ENCODE measurements at places on chromosomes 7 and 10.

- no peak for DNase-seq
Observed at GRCh38 chr10:35347121-35347562, 10.8 kb downstream of the CCNY start.

GRCh38 chr10:66365686-66366085 lies 560.1 kb upstream of the LRRTM3 start:
- no peak for DNase-seq

DNA sequence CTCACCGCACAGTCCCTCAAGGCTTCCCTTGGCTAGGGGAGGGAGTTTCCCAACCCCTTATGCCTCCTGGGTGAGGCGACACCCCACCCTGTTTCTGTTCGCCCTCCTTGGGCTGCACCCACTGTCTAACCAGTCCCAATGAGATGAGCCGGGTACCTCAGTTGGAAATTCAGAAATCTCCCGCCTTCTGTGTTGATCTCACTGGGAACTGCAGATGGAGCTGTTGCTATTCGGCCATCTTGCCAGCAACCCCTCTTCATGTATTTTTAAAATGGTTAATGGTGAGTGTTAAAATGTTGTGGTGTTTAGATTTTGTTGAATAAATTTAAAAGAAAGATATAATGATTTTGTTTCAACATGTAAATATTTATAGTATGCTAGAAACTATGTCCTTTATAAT lies 22.0 kb downstream of the UMAD1 start:
- DNase-seq: peak; percentile 46

- DNase-seq: no peak
Observed at GRCh38 chr10:66695046-66695445, 230.8 kb upstream of the LRRTM3 start.

DNA sequence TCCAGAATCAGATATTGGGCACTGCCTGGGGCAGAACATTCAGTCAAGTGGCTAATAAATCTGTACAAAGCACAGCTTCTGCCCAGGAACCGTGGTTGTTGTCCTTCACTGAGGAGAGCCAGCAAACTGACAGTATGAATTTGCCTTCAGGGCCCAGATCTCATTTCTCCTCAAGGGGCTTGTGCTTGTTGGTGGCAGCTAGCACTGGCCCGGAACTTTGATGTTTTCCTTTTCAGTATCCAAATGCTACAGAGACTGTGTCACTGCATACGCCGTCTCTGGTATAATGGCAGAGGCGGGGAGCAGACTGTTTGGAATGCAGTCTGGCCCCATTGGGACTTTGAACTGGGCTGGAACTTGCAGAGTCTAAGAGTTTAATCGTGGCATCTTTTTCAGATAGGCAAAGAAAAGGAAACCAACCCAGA lies 30.4 kb upstream of the ADD3 start:
- DNase-seq: no peak

DNA sequence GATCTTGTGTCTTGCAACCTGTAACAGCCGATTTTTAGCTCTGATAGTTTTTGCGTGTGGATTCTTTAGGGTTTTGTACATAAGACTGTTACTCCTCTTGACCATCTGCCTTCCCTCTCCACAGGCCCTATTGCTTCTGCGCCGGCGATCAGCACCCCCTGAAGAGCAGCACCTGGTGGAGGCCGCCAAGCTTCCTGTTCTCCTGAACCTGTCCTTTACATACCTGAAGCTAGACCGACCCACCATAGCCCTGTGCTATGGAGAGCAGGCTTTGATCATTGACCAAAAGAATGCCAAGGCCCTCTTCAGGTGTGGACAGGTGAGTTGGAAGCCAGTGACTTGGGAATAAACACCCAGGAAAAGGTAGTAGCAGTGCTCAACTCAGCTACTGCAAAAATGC lies 12.6 kb downstream of the FKBP6 start:
- no peak for DNase-seq

GRCh38 chr7:42372479-42372878 lies 135.5 kb upstream of the GLI3 start:
- DNase-seq: no peak

- DNase-seq: no peak
Observed at GRCh38 chr10:129552119-129552518, 85.1 kb downstream of the MGMT start.

DNA sequence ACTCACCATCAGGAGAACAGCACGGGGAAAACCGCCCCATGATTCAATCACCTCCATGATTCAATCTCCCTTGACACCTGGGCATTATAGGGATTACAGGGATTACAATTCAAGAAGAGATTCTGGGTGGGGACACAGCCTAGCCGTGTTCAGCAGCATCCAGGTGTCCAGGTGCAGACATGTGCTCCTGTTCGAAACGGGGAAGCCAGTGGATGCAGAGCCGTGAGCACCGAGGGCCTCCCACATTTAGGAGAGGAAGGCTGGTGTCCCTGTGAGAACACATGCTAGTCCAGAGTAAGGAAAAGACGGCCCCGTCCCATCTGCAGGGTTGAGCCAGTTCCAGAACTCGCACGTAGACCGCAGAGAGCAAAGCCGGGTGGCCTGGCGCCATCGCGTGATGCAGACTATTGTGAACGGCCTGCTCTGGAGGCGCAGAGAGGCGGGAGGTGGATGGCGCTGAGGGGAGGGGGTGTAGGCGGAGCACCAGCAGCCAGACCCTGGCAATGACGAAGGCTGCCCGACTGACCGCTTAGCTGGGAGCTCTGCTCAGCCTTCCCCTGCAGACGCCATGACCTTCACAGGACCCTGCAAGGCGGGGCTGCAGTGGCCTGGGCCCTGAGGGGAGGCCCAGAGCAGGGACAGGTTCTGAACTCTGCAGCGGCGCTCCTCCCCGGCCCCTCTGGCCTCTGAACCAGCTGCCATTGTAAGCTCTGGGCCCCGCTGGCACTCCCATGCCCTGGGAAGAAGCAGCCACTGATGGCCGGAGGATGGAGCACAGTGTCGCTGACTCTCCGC lies 141.6 kb upstream of the TCERG1L start:
- DNase-seq: peak; percentile 67

GRCh38 chr10:46020344-46020657 lies 10.1 kb downstream of the NCOA4 start:
- no peak for DNase-seq

GRCh38 chr10:48603421-48604038 lies 1.3 kb downstream of the ARHGAP22 start:
- DNase-seq: no peak

GRCh38 chr7:51187941-51188340 lies 128.7 kb downstream of the COBL start:
- peak; percentile 63 for DNase-seq

DNA sequence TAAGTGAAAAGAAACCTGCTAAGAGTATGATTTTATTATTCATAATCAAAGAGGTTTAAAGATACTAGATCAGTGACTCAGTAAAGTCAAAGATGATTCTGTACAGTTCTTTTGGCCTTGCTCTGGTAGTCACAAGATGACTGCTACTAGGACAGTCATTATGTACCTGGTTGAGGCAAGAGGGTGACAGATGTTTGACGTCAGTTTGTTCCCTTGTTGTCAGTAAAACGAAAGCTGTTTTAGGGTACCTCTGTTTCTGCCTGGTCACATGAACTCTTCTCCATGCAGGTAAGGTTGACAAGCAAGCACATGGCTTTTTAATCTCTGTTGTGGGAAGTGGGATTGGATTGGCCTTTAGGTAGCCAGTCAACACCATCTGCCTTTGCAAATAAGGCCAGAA lies 308.0 kb downstream of the EXOC4 start:
- no peak for DNase-seq

- no peak for DNase-seq
Observed at GRCh38 chr10:97081621-97082235, 104.0 kb downstream of the SLIT1 start.

- DNase-seq: no peak
Observed at GRCh38 chr10:819816-820215, 111.7 kb downstream of the LARP4B start.

DNA sequence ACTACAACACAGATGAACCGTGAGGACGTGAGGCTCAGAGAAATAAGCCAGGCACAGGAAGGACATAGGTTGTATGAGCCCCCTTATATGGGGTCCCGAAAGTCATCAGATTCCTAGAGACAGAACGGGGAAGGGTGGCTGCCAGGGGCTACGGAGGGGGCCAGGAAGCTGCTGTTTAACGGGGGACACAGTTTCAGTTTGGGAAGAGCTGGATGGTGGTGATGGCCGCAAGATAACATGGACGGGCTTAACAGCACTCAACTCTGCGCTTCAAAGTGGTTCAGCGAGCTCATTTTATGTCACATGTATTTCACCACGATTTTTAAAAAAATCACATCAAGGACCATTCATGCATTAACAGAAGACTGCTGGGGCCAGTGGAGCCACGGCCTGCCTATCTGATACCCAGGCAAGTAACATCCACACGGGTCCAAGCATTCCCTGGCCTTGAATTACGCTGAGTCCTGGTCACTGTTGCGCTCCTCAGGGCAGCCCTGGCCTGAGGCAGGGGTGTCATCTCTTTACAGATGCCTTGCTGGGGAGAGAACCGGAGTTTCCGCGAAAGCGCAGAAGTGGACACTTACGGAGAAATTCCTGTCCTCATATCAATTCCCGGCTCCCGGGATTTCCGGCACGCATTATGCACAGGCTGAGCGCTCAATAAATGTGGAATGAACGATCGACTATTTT lies 1.5 kb downstream of the CARD11 start:
- no peak for DNase-seq

DNA sequence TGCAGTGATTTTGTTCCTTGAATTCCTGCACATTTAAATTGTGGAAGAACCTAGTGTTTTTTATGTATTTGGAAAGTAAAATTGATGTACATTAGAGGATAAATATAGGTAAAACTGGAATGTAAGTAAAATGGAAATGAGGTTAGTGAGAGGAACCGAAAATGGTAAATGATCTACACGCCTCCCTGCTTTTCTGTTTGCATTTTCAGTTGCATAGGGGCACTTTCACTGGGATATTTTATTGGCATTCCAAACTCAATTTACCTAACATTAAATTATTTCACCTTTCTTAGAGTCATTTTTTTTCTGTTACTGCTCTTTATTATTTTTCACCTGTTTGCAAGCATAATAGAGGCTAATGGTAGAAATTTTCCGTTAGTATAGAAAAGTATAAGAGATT lies 8.0 kb downstream of the CDK13 start:
- no peak for DNase-seq

DNA sequence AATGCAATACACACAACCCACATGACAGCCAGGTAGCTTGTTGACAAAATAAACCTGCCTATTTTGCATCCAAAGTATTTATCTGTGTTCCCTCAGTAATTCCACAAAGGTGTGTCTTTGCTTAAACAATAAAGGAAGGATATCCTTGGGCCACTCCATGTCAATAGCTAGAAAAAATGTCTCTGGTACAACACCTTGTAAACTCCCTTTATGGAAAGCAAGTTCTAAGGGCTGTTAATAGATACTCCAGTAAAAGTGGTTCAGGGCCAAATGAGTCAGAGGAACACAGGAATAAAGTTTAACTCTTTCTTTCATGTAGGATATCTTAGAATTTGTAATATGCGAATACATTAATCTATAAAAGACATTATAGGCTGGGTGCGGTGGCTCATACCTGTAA lies 96.9 kb upstream of the LRRTM3 start:
- no peak for DNase-seq

- no peak for DNase-seq
Observed at GRCh38 chr10:103637927-103638557, 144.5 kb downstream of the NEURL1 start.

GRCh38 chr7:149245244-149245643 lies 5.8 kb downstream of the ZNF212 start:
- DNase-seq: no peak

- no peak for DNase-seq
Observed at GRCh38 chr10:12510984-12511383, 161.6 kb downstream of the CAMK1D start.

- no peak for DNase-seq
Observed at GRCh38 chr10:97102441-97102840, 83.3 kb downstream of the SLIT1 start.

DNA sequence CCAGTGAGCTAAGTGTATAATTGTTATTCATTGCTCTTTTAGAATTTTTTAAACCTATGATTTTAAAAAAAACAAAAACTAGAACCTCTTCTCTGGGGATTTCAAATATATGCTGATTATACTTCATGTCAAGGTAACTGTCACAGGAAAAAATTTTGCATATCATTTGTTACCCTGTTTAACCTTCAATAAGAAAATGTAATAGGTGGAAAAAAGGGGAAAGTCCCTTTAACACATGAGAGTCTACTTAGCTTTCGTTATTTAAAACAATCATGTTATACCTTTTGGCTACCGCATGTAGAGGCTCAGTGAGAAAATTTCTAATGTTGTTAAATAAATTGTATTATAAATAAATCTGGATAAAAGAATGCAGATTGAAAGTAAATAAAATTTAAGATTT lies 190.1 kb upstream of the AKR1E2 start:
- DNase-seq: no peak

DNA sequence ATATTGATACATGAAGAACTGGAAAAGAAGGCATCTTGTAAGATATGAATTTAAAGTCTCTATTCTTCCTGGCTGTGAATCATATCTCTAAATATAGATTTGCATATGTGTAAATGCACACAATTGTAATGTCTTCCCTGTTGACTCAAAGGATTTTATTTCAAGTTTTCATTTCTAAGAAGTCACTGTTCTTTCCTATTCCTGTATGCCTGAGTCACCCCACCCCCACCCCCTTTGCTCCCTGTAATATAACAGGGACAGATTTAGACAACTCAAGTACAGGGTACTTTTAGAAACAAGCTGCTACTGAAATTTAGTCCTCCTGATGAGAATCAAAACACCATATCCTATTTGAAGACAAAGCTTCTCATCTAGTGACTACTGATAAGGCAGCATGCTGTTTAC lies 43.0 kb upstream of the HECTD2 start:
- DNase-seq: no peak

DNA sequence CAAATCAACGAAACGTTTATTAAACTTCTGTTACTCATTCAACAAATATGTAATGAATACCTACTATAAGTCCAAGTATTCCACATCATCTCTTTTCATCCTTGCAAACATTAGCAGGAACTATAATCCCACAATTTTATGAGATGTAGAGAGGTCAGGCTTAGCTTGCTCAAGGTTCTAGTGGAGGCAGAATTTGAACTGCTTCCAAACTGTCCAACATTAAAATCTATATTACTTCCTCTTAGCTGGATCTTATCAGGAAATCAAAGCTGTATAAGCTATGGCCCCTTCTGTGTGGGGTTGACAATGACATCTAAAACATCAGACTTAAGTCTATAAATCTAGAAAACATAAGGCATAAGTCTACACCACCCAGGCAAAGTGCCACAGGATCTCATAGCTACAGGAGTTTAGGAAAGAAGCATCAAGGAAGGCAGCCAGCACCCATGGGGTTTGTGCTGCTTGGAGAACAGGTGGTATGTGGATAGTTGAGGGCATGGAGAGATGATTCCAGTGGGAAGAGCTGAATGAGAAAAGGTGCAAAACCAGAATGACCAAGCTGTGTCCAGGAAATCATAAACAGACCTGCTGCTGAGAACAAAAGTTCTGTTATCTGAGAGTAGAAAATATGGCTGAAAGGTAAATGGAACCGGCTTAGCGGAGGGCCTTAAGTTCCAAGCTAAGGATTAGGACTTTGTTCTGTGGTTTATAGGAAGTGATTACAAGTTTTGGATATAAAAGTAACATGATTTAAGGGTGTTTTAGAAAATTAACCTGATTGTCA lies 34.5 kb downstream of the PAPSS2 start:
- DNase-seq: no peak

Data from posterior cingulate gyrus (tissue), 11 donors.